NCI-H1105 treated with DMSO at 0.1 percent for 48 hours (cell line): ENCODE measurements at places on chromosomes 6 and 20.
A peak's percentile ranks its signal among the peaks of the same experiment; 100 is the strongest.

GRCh38 chr6:109453594-109454495, 1.7 kb downstream of the MICAL1 start:
- peak; percentile 61 for DNase-seq

DNA sequence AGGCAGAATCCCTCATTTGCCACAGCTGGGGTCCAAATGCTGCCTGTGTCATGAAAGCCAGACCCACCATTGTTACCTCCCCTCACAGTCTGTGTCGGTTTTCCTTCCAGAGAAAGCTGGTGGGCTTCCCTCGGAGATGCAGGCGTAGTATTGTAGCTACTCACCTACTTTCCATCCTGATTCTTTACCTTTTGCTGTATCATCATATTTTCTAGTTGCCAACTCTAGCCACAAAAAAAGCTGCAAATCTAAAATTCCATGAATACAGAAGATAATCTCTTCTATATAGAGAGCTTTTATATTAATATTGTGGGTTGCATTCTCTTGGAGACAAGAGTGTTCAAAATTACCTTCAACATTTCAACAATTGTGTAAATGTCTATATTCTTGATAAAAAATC, 98.0 kb upstream of the LAMP5 start:
- no peak for DNase-seq

- DNase-seq: peak; percentile 54
These were observed 1.1 kb downstream of the PAX1 start for GRCh38 chr20:21706261-21707195.

GRCh38 chr6:1777921-1778685, 168.4 kb downstream of the FOXC1 start:
- DNase-seq: no peak

- no peak for DNase-seq
These were observed 555.6 kb downstream of the CD83 start for GRCh38 chr6:14673201-14673600.

- DNase-seq: no peak
These were observed 34.8 kb downstream of the WRNIP1 start for GRCh38 chr6:2799936-2800527.

GRCh38 chr20:5039255-5039657, 37.9 kb upstream of the SLC23A2 start:
- DNase-seq: no peak

DNA sequence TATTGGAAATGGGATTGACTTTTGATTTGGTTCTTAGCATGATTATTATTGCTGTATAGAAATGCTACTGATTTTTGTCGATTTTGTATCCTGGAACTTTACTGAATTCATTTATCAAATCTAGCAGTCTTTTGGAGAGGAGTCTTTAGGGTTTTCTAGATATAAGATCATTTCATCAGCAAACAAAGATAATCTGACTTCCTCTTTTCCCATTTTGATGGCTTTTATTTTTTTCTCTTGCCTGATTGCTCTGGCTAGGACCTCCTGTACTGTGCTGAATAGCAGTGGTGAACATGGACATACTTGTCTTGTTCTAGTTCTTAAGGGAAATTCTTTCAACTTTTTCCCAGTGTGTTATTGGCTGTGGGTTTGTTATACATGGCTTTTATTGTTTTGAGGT, 64.6 kb downstream of the ZC2HC1B start:
- no peak for DNase-seq

DNA sequence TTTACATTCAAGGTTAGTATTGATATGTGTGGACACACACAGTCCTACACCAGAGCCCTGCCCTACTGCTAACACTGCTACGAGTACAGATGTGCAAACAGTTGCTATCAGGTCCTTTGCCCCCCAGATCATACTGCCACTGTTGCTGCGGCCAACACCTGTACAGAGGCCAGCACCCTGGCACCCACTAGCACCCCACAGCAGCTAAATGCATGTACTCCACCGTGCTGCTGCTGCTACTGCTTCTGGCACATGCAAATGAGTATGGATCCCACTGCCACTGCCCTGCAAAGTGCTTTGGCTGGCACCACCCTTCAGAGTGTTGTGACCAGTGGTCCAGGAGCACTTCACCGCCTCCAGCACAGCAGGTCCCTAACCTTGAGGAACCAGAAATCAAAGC, 621.9 kb downstream of the GRIK2 start:
- no peak for DNase-seq

GRCh38 chr6:46735720-46736031, 501 bp upstream of the PLA2G7 start:
- no peak for DNase-seq

GRCh38 chr6:111057074-111057752, 30.1 kb upstream of the SLC16A10 start:
- DNase-seq: peak; percentile 71

DNA sequence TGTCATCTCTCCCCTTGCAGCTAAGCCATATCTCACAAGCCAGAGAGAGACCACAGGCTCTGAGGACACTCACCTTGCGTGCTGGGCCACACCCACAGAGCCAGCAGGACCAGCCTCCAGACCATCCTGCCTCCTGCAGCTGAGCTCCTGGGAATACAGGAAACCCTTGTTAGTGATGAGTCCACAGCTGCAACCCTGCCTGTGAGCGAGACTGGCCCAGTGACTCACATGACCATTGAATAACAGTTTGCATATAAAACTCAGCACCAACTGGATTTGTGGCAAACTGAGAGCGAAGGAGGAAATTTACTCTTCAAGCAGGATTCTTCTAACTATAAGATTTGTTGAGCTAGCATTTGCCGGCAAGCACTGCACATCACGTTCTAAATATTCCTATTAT, 3.0 kb downstream of the THBS2 start:
- no peak for DNase-seq

DNA sequence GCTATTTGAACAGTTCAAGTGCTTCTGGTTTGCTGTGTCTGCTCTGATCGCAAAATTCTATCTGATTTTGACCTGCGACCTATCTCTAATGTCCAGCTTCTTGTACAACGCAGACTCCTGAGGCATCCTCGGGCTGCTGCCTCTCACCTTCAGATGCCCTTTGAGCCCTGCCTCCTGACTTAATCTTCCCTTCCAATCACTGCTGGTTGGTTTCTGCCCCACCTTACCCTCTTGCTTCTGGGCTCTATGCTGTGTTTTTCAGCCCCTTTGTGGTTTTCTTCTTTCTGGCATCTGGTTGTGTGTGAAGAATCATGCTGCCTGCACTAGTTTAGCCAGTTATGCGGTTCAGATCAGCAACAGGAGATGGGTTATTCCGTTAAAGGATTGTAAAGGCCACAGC, 131.2 kb upstream of the THEMIS start:
- DNase-seq: no peak

DNA sequence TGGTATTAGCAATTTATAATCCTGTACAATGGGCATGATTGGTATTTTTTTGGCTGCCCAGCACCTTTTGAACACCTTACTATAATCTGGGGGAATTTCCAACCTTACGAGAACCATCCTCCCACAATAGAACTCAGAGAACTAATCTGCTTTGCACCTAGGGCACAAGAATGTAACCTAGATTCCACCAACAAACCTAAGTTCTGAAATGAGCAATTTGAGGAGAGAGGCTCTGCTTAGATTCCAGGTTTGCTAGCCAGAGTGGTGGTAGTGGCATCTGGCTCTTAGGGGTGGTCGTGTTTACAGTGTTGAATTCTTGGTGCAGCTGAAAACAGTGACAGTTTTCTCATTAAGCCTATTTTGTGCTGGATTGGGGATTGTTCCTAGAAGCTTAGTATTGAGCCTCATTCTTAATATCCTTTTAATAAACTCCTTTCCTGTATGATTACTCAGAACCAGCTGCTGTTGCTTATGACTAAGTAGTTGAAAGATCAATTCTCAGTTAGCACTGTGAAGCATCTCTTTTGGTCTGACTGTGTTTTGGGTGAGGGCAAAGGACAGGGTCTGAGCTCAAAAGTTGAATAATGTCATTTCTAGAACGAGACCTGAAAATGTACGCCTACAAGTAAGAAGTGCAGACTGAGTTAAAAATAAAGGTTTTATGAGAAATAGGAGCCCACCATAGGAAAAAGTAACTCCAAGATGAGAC, 385.6 kb downstream of the CDKAL1 start:
- DNase-seq: no peak

- DNase-seq: peak; percentile 25
These were observed 34.8 kb upstream of the ZFP64 start for GRCh38 chr20:52226370-52226769.

- DNase-seq: no peak
These were observed 12.7 kb downstream of the PBOV1 start for GRCh38 chr6:138205437-138206094.

GRCh38 chr6:13203145-13203544, 125.2 kb downstream of the TBC1D7 start:
- DNase-seq: no peak

DNA sequence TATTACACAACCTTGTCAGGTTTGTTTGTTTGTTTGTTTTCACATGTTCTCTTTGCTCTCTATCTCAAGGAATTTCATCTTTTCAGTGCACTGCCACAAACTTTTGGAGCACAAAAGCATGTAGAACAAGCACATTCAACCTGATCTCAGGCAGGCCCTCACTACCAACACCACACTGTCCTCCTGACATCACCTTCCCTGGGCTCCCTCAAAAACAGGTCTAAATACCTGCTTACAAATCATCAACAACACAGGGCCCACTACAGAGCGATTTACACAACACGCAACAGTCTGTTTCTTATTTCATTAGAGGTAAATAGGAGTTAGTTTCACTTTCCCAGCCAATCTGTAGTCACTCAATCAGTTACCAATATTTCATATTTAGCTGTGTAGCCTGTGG, 241.4 kb downstream of the EPHA7 start:
- DNase-seq: no peak

DNA sequence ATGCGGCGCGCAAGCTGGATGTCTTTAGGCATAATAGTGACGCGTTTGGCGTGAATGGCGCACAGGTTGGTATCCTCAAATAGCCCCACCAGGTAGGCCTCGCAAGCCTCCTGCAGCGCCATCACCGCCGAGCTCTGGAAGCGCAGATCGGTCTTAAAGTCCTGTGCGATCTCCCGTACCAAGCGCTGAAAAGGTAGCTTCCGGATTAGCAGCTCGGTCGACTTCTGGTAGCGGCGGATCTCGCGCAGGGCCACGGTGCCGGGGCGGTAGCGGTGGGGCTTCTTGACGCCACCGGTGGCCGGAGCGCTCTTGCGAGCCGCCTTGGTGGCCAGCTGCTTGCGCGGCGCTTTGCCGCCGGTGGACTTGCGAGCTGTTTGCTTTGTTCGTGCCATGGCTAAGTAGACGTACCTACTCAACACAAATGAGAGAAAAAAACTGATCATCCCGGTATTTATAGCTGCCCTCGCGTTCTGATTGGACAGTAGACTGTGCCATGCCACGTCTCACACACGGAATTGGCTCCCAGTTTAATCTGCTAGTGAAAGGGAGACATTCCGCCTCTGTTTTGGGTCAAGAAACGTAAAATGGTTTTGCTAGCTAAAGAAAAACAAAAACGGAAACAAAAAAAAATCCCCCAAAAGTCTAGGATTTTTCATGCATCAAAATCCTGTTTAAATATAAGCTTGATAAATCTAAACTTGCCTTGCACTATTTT, 40.1 kb downstream of the OR2B2 start:
- DNase-seq: peak; percentile 88

DNA sequence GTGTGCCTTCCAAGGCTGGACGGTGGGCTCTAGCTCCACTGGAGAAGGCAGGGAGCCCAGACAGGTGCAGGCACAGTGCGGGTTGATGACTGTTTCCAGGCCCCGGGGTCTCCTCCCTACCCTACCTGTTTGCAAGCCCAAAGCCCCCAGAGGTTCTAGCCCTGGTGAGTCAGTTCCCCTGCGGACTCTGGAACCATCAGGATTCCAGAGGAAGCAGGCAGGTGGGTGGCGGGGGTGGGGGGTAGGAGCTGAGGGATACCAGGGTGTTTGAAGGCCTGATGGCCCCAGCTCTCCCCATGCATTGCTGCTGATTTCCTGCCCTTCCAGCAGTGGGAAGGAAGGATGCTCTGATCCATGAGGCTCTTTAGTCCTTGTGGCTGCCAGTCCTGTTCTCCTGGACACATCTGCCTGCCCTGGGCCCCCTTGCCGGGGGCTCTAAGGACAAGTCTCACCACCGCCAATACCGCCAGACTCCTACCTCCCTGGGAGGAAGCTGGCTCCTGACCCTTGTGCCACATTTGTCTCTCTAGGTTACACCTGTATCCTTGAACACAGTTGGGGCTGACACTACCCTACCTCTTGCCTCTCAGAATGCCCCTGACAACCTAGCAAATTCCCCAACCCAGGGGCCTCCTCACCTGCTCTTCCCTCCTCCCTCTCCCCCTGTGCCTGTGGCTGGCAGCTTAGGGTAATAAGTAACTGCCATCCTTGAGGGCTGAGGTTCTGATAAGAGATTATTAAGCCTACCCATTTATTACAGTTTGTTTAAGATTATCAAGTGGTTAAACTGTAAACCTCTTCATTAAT, 21.7 kb downstream of the KCNK5 start:
- no peak for DNase-seq

DNA sequence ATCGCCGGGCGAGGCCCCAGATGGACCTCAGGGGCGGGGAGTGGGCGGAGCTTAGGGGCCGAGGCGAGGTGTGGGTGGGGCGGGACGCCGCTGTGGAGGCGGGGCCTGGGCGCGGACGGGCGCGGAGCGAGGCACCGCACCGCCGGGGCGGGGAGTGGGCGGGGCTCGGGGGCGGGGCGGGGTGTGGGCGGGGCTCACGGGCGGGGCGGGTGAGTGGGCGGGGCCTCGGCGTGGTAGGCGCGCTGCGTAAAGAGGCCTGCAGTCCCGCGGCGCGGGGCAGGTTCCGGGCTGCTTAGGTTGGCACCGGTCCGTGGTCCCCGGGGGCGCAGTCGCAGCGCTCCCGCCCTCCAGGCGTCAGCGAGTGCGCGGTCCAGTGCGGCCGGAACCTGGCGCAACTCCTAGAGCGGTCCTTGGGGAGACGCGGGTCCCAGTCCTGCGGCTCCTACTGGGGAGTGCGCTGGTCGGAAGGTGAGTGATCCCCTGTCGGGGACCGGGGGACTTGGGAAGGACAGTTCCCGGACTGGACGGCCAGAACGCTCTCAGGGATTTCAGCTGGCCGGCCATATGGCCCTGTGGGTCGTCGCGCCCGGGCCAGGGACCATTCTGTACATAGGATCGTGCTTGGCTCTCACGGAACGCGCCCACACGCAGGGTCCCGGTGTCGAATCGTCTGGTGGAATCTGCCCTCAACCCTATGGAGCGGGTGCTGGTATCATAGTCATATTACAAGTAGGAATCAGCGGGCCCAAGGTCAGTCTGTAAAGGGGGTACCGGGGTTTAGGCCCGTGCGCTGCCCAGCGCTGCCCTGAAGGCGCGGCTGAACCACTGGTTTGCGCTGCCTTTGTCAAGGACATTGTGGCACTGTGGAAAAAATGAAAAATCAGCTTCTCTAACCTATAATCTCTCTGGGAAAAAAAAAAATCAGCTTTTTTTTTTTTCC, at the start of gene NQO2:
Gene NQO2 (plus strand): TSS at position 277 of the 940 bp plus-strand sequence. CDS start 6,659 bp downstream, outside the sequence.
- DNase-seq: no peak

GRCh38 chr6:19158586-19158985, 678.6 kb upstream of the ID4 start:
- no peak for DNase-seq

DNA sequence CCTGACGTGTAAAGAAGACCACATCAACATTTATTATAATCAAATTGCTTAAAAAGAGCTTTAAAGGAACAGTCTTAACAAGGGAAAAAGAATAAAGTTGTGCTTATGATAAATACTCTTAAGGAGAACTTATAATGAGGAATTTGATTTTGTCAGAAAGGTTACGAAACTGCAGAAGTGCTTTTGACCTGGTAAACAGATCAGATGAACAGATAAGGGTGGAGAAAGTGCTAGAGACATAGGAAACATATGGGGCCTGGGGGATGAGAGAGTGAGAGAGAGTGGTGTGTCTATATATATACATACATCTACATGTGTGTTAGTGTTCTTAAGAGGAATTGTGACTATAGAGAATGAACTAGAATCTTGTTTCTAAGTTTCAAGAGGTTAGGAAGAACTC, 186.2 kb upstream of the GJE1 start:
- DNase-seq: no peak
